Ecto neural progenitor cell (in vitro differentiated cells): ENCODE measurements at places on chromosomes 3 and 15.

DNA sequence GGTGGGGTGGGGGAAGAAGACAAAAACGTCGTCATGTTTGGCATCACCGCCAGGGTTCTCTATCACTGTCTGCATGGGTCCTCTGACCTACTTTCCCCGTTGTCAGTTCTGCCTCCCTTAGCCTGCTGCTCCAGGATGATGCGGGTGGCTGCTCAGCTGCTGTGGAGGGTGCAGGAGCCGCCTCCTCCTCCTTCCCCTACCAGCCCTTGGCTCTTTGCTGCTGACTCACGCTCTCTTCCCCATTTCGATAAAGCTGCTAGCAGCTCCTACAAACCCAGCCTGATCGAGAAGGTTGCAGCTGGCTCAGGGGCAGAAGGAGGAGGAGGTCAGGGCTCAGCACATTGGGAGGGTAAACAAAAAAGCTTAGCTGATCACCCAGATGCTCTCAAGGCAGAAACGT, 49.5 kb upstream of the SEC13 start:
- no peak for DNase-seq

- no peak for DNase-seq
Observed at GRCh38 chr3:120227710-120228347, 57.2 kb downstream of the GPR156 start.

DNA sequence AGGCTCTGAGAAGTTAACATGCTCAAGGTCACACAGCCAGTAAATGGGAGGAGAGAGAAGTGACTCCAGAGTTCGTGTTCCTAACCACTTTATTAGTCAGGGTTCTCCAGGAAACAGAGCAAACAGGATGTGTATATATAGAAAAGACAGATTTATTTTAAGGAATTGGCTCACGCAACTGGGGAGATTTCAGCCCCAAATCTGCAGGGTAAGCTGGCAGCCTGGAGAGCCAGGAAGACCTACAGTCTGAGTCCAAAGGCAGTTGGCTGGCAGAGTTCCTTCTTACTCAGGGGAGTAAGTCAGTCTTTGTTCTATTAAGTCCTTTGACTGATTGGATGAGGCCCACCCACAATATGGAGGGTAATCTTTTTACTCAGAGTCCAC, 118.2 kb upstream of the PROK2 start:
- no peak for DNase-seq

DNA sequence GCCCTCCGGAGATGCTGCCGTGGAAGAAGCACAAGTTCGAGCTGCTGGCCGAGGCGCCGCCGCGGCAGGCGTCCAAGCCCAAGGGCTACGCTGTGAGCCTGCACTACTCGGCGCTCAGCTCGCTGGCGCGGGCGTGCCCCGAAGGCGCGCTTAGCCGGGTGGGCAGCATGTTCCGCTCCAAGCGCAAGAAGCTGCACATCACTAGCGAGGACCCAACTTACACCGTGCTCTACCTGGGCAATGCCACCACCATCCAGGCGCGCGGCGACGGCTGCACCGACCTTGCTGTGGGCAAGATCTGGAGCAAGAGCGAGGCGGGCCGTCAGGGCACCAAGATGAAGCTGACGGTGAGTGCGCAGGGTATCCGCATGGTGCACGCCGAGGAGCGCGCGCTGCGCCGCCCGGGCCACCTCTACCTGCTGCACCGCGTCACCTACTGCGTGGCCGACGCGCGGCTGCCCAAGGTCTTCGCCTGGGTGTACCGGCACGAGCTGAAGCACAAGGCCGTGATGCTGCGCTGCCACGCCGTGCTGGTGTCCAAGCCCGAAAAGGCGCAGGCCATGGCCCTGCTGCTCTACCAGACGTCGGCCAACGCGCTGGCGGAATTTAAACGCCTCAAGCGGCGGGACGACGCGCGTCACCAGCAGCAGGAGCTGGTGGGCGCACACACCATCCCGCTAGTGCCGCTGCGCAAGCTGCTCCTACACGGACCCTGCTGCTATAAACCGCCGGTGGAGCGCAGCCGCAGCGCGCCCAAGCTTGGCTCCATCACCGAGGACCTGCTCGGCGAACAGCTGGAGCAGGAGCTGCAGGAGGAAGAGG, 1.3 kb downstream of the FAM43A start:
- DNase-seq, result peak; percentile 64

DNA sequence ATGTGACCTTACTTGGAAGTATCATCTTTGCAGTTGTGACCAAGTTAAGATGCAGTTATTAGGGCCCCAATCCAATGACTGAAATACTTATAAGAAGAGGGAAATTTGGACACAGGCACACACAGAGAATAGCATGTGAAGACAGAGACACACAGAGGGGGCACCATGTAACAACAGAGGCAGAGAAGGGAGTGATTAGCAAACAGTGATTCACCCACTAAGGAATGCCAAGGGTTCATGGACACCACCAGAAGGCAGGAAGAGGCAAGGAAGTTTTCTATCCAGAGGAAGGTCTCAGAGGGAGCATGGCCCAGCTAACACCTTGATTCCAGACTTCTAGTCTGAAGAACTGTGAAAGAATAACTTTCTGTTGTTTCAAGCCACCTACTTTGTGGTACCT, 25.0 kb downstream of the SIDT1 start:
- DNase-seq, result no peak
